ENCODE measurements at places on chromosomes 3 and 15. TPM values are rescaled to one million over a fixed set of nuclear protein-coding genes. Genes with fewer than 3 reads are reported as not detected.

Gene PLA2G4F
- total RNA-seq: not detected

Gene ATP10A
- 2.6 TPM for total RNA-seq

Gene LRRC31
- total RNA-seq: not detected

Gene IL1RAP
- total RNA-seq: 69.6 TPM

Gene LYZL4
- total RNA-seq: not detected

All from placental pericyte (primary cell).